Tibial nerve (tissue), 4 donors: ENCODE measurements at places on chromosomes 5 and 9. TPM values are rescaled to one million over a fixed set of nuclear protein-coding genes. Genes with fewer than 3 reads are reported as not detected.

DNA sequence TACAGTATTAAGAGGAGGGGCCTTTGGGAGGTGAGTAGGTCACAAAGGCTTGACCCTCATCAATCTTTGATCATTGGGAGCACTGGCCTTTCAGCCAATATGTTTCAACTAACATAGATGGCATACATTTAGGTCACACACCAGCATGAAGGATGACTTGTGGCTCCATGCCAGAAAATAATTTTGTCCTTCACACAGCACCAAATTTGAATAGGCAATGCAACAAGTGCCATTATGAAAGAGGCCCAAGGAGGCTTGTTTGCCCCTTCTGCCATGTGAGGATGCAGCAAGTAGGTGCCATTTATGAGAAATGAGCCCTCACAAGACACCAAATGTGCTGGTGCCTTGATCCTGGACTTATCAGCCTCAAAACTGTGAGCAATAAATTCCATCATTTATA, 81.1 kb downstream of the JAKMIP2 start:
- DNase-seq, result no peak

- DNase-seq, result no peak
Measured at GRCh38 chr5:144189800-144190429, 19.2 kb downstream of the KCTD16 start.

DNA sequence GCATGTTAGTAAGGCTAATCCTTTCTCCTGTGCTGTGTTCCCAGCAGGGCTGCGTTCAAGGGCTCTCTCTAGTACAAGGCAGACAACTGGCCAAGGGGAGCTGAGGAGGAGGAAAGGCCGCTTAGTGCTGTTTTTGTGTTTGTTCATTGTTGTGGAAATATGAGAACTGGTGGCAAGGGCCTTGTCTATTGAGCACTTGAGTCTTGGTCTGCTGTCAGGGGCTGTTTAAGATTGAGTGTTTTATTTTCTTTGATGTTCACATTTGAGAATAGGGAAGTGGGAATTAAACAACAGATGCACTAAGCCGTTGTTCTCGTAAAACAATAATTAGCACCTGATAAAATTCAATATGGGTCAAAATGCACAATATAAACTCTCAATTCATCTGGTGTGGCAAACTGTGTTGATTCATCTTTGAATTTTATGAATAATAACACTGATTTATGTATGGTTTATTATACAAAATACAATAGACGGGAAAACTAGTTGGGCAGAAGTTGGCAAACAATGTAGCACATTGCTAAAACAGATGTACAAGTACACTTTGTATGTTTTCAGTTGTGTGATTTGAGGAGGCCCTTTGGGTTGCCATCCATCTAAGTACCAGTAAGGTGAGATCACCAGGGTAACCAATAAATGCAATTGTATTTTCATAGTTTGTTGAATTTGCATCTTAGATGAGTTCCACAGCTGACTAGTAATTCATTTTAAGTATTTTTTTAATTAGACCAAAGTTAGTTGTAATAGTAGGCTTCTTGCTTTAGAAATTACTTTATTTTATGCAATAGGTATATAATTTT, 97.6 kb upstream of the GRHPR start:
- DNase-seq, result no peak

GRCh38 chr5:32115985-32116384, 58.1 kb downstream of the GOLPH3 start:
- no peak for DNase-seq

GRCh38 chr5:15483351-15484097, 16.5 kb upstream of the FBXL7 start:
- DNase-seq, result no peak

GRCh38 chr5:154449786-154450185, 4.0 kb downstream of the SAP30L start:
- DNase-seq, result no peak

DNA sequence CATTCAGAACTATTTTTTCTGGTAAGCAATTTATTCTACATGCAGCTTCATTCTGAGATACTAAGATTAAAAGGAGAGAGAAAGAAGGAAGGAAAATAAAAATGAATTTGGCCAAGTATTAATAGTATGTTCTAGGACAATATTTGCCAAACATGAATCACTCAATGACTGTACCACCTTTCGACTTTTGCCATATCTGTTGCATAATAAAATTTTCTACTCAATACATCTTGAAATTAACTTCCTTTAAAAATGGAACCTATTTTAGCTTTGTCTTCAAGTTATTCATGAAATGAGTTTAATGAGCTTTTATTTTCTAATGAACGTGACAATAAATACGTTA, 111.8 kb downstream of the MARCHF3 start:
- DNase-seq, result no peak

GRCh38 chr9:36924071-36924470, 110.0 kb downstream of the PAX5 start:
- no peak for DNase-seq

DNA sequence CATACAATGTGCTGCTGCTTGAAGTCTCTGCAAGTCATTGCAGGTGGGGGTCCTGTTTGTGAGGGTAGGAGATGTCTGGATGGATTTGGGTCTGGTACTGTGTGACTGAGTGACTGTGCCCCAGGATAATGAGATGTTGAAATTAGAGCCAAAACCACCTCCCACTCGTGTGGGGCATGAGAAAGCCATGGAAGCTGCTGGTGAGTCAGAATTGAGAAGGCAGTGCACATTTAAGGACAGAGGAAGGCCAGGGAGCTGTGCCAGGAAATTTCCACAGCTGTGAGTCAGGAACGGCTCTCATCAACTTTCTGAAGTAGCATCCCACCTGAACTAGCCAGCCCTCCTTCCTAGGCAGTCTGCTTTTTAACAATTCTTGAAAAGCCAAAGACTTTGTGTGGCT, 229.8 kb downstream of the DRD1 start:
- no peak for DNase-seq

DNA sequence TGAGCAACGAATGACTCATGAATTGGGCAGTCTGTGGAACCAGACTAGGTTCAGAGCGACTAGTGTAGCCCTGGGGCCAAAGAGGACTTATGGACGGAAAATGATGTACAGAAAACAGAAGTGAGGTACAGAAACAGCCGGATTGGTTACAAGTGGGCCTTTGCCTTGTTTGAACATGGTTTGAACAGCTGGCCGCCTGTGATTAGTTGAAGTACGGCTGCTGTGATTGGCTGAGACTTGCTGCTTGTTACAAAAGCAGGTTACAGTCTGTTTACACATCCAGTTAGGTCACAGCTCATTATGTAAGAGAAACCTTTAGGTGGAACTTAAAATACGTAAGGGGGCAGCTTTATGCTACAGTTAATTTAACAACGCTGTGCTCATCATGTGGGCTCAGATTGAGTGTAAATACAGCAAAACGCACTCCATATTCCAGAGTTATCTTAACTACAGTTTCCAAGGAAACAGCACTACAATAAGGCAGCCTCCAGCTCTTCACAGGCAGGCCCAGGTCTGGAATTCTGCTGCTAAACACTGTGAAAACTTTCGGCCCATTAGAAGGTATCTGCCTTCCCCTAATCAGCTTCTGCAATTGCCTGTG, 6.5 kb downstream of the AMACR start:
- DNase-seq, result no peak

GRCh38 chr9:77149879-77150278, 27.5 kb upstream of the VPS13A start:
- DNase-seq, result no peak

- DNase-seq, result no peak
Measured at GRCh38 chr5:180589771-180590542, 1.3 kb downstream of the SCGB3A1 start.

DNA sequence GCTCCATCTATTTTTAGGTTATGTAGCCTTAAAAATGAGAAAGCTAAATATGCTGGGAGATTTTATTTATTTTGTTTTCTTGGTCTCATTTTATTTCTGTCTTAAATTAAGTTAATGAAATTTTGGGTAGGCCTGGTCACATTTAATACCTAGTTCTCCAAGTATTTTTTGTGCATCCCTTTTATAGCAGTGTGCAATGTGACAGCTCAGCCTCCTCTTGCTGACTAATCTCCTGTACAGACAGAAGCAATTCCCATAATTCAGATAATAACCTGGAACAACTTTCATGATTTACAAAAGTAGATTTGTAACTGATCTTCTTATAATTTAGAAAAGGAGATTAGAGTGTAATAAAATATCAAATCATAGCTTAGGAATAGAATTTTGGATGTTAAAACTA, 403.9 kb downstream of the ADGRV1 start:
- no peak for DNase-seq

DNA sequence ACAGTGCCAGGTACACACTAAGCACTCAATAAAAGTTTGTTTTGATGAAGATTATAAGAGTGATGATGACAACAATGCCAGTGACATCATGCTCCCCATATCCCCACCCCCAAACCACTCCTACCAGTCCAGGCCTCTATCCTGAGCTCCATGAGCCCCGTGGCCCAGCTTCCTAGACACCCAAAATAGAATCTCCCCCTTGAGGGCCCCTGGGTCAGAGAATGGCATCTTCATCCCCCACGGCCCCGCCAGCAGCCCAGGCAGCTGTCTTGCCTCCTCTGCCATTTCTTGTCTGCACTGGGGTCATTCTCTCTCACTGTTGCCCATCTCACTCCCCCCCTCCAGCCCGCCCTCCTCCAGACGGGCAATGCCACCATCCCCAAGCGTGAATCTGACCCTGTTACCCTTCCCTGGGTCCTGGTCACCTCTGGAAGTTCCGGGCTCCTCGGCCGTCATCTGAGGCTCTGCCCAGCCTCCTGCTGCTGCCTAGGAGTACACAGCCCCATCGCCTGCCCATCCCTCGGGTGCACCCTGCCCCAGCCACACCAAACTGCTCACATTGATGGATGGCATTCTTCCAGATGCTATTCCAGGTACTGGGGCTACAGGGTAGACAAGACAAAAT, 76.8 kb upstream of the LMX1B start:
- no peak for DNase-seq

GRCh38 chr9:92097997-92098482, 17.2 kb downstream of the SPTLC1 start:
- DNase-seq, result peak; percentile 38

DNA sequence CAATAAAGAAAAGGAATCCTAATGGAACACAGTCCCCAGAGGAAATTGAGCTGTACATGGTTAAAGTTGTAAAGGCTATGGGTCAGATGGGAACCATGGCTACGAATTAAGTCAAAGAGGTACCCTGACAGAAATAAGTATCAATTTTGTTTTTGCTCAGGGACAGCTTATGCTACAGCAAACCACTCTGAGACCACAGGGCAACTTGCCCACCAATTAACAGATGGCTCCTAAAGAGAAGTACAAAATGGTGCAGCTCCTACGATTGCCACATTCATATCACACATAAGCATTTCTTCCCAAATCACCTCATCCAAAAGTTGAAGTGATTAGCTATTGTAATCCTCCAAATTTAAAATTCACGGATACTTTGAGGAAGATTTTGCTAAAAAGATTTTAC, 83.0 kb downstream of the ELAVL2 start:
- no peak for DNase-seq

DNA sequence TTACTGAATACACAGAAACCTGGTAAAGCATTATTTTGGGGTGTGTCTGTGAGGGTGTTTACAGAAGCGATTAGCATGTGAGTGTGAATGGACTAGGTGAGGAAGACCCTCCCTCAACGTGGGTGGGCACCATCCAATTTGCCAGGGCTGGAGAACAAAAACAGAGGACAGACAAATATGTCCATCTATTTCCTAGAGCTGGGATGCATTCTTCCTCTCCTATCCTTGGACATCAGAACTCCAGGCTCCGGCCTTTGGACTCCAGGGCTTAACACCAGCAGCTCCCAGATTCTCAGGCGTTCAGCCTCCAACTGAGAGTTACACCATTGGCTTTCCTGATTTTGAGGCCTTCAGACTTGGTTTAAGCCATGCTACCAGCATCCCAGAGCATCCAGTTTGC, 65.8 kb upstream of the CHD1 start:
- DNase-seq, result no peak

DNA sequence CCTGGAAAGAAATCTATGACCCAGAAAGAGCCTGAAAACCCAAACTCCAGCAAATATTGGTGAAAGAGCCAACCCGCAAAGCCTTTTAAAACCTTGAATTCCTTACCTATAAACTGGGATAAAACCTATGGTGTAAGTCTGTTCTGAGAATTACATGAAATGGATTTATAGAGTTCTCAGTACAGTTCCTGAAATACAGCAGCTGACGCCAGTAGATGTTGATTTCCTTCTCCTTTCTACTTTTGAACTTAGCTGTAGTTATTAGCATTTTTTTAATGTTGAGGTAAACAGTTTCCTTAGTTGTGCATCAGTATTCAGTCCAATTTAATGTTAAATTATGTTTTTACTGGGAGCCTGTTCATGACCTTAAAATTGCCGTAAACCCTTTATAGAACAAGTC, 3.7 kb downstream of the SPIN1 start:
- DNase-seq, result no peak

GRCh38 chr5:8568858-8569257, 699.9 kb downstream of the MTRR start:
- no peak for DNase-seq

GRCh38 chr9:93648836-93649235, 72.5 kb downstream of the PHF2 start:
- no peak for DNase-seq

GRCh38 chr5:39024884-39025283, 49.3 kb downstream of the RICTOR start:
- DNase-seq, result no peak

DNA sequence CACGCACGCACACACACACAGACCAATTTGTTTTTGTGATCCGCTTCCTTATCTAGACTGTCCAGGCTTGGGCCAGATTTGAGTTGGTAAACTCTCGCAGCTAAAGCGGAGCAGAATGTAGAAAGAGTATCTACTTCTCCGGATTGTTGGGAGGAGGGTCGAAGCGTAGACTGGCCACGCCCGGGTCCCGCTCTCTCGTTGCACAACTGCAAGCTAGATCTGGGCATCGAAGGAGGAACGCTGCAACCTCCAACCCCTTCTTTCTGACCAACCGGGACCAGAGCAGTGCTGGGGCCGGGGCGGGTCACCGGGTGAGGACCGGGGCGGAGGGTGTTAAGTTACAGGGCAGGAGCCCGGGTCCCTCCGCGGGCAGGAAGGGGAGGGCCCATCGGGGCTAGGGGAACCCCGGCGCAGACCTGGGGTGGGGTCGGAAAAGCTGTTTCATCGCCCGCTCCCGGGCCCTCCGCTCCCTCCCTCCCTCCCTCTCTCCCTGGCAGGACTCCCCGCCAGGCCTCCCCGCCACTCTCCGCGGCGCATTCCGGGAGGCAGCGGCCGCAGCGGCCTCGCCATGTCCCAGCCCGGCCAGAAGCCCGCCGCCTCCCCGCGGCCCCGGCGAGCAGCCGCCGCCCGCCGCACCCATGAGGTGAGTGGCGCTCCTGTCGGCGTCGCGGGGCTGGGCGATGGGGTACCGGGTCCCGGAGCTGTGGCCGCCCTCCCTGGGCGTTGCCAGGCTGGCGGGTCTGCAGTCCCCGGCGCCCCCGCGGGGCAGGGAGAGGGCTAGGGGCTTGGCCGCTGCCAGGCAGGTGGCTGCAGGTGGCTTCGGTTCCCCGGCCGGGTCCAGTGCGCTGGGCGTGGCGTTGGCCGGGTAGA, at the start of gene CAST:
Gene CAST, plus strand, starts transcription at position 522 of the 870 bp plus-strand sequence. Its CDS starts 47 bp downstream, at position 569.
- peak; percentile 89 for DNase-seq

- DNase-seq, result no peak
Measured at GRCh38 chr5:20636686-20637085, 648.7 kb upstream of the CDH18 start.

TMEM174 gene
- not detected for total RNA-seq

IL4 gene
- total RNA-seq, result not detected

CD74 gene
- total RNA-seq, result 472 TPM

ADGRV1 gene
- total RNA-seq, result 1.9 TPM

FCN1 gene
- 0.42 TPM for total RNA-seq

WNK2 gene
- total RNA-seq, result 3.8 TPM
